ENCODE measurements at places on chromosomes 13 and 19.

- peak; percentile 5 for DNase-seq
Measured at GRCh38 chr13:67023130-67023876, 206.8 kb downstream of the PCDH9 start.

DNA sequence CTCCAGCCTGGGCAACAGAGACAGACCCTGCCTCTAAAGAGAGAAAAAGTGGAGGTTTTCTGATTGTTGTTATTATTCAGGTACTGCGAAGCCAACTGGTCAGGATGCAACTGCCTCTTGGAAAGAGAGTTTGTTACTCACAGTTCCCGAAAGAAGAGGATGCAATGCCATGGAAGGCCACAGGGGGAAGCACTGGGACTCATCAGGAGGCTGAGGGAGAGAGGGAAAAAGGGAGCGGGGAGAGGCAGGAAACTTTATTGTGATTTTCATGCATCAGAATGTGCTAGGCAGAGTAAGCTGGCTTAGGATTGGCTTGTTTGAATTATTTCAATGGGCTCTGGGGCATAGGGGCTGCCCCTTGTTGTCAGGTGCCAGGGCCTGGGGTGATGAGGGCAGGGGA is 27.6 kb downstream of the MYO9B start:
- no peak for DNase-seq

DNA sequence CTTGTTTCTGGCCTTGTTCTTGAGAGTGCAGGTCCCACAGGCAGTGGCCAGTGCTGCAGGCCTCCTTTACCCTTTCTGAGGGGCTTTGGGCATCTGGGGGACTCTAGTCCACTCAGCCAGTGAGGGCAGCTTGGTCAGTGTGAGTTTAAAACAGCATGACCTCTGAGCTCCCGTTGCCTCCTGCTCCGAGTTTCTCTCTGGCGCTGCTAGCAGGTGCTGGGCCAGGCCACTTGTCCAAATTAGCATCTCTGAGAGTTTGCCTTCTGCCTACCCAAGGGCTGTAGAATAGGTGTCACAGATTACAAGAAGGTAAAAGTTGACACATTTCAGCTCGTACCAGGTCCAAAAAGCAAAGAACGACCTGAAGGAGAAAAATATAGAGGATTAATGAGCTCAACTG is 105.9 kb downstream of the SIPA1L3 start:
- no peak for DNase-seq

GRCh38 chr13:45381196-45381595 is 37.0 kb downstream of the SLC25A30 start:
- no peak for DNase-seq

GRCh38 chr19:46452186-46452585 is 19.2 kb downstream of the PNMA8A start:
- DNase-seq = no peak

GRCh38 chr19:54114340-54115108 is 933 bp downstream of the TFPT start:
- peak; percentile 52 for DNase-seq

DNA sequence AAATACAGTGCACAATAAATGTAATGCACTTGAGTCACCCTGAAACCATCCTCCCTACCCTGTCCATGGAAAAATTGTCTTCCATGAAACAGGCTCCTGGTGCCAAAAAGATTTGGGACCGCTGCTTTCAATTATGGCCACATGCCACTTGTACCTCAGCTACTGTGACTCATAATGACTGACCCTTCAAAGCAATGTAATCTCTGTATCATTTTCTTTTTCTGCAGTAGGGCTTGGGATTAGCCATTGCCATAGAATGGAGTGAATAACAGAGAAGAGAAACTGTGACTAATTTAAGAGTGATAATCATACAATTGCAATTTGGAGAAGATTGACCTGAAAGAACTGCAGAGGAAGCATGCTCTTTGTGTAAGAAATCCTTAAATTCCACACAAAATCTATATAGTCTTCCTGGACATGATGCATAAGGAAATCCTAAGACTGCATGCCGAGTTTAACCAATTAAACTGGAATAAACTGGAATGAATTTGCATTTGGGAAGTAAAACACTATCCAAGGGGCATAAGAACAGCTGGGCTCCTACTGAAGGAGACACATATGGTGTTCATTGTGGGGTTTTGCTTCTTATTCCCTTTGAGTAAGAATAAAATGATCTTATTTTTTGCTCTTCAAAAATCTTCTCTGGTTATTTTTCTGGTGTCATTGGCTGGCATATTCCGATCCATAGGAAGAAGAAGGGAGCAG is 59.5 kb upstream of the SLC7A1 start:
- no peak for DNase-seq

- DNase-seq = no peak
Measured at GRCh38 chr13:90562443-90562842, 785.0 kb upstream of the MIR17HG start.

DNA sequence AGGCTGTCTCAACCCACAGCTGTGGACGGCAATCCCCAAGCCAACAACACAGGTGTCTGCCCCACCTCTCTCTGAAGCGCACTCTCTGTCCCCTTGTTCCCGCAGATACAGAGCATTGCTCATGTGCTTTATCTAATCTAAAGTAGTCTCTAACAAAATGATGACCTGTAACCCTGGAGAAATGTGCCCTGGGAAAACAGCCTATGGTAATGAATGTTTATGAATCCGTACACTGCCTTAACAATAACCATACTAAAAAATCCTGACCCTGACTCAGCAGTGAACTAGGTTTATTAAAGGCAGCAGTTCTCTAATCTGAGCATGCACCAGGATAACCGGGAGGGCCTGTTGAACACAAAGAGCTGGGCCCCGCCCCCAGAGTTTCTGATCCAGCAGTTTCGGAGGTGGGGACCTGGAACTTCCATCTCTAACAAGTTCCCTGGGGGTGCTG is 50.7 kb upstream of the SLC15A1 start:
- no peak for DNase-seq

- DNase-seq = no peak
Measured at GRCh38 chr13:112574834-112575613, 12.9 kb downstream of the TUBGCP3 start.

GRCh38 chr19:38852231-38853044 is 2.7 kb upstream of the HNRNPL start:
- DNase-seq = peak; percentile 66

DNA sequence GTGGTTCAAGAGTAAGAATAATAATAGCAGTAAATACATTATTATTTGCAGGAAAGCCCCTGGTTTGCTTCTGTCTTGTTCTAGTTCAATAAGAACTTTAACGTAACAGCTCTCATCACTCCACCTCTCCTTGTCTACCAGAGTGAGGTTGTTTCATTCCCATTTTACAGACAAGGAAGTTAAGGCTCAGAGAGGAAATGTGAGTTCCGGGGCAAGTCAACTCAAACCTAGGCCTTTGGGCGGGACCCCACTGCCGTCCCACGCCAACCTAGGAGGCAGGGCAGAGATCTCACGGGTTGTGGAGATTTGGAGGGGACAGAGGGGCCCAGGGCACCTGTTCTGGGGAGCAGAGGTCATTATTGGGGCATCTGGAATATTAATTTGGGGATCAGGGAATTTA is 1.5 kb downstream of the MAP4K1 start:
- DNase-seq = no peak

GRCh38 chr19:45885556-45886426 is at the start of gene IRF2BP1:
Gene IRF2BP1 (minus strand): TSS chr19:45886141. CDS start chr19:45885774, 367 bp downstream.
- DNase-seq = peak; percentile 94

Measured in body of pancreas (tissue), 4 donors.